ENCODE measurements at places on chromosomes 12 and 14.

- no peak for DNase-seq
Measured at GRCh38 chr14:91681118-91681517, 50.8 kb downstream of the CATSPERB start.

DNA sequence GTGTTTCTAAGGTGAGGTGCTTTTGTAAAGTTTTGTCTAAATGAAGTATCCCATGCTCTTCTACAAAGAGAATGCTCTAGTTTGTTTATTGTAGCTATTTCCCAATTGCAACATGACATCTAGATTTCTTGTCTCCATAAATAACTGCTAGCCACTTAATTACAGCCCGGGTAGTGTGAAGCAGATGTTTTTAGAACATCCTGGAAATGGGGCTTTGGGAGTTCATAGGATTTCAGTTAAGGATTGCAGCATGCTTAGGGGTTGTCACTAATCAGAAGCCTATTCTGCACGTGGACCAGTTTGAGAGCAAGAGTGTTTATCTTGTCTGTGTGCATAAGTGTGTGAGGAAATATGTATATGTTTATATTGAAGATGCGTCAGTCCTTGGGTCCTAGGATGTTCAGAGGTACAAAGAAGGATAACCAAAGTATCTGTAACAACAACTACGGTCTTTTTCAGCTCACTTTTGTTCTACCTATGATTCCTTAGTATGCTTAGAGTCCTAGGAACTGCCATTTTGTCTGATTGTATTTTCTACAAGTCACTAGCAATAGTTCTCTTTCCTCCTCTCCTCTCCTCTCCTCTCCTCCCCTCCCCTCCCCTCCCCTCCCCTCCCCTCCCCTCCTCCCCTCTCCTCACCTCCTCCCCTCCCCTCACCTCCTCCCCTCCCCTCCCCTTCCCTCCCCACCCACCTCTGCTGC, 135.3 kb downstream of the ACSS3 start:
- no peak for DNase-seq

GRCh38 chr12:104742551-104743201, 215.4 kb downstream of the SLC41A2 start:
- no peak for DNase-seq

DNA sequence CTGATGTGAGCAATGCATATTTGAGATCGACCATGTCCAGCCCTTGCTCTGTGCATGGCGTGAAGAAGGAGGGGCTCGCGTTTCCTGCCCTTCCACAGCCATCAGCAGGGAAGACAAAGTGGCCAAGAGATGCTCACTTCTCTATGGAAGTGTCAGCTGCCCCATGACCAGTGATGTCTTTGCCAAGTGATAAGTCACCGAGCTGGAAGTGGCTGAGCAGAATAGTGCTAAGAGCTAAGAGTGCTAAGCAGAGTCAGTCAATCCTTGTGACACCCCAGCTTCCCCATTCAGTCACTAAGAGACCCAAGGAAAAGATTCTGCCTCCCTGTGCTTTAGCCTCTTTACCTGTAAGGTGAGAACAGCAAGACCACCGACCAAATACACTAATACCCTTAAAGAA, 50.5 kb upstream of the CEP83 start:
- no peak for DNase-seq

DNA sequence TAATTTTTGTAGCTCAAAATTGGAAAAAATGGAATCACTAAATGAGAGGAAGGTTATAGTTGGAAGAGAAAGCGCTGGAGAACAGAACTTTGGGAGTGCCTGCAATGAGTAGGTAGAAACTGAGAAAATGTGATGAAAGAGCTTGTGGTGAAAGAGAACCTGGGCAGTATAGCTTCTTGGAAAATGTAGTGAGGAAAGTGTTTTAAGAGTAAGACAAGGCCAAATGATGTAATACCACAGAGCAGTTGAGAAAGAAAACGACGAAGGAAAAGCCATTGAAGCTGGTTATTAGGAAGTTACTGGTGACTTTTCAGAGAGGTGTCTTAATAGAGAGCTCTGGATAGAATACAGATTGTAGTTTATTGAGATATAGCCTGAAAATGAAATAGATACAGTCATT, 255.3 kb downstream of the AEBP2 start:
- no peak for DNase-seq
